ENCODE measurements at places on chromosomes 16 and 17. TPM values are rescaled to one million over a fixed set of nuclear protein-coding genes. Genes with fewer than 3 reads are reported as not detected.

The WFIKKN1 gene
- total RNA-seq, result 1.0 TPM

- peak overlapping the region; percentile 96 for H3K27ac ChIP-seq
- no peaks in the 10 kb centered on the region for H3K36me3 ChIP-seq
- no peaks in the 10 kb centered on the region for H3K27me3 ChIP-seq
Observed at GRCh38 chr16:73059779-73060615, 12.1 kb upstream of the ZFHX3 start.

DNA sequence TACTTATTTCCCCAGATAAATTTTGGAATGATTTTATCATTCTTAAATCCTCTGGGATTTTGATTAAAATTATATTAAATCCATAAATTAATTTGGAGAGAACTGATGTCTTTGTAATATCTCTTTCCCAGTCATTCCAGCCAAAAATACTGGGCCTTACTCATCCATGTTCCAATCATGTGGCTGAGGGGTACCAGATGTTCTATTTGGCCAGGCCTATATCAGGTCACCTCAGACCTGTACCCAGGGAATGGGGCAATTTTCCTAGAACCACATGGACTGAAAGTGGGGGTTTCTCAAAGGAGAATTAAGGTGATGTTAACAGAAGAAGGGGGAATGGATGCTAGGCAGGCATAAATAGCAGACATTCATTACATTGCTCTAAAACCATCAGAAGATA is 7.5 kb downstream of the SNTB2 start:
- peaks cover 5% of the 10 kb centered on the region for H3K4me1 ChIP-seq
- H3K4me3 ChIP-seq, result no peak overlapping the region
- no peak for DNase-seq

GRCh38 chr16:48210747-48211146 is 33.4 kb upstream of the LONP2 start:
- H3K4me1 ChIP-seq, result no peaks in the 10 kb centered on the region
- no peak overlapping the region for H3K4me3 ChIP-seq
- H3K36me3 ChIP-seq, result no peaks in the 10 kb centered on the region
- no peaks in the 10 kb centered on the region for H3K27me3 ChIP-seq
- DNase-seq, result no peak

- no peak for DNase-seq
- no peaks in the 10 kb centered on the region for H3K27me3 ChIP-seq
- no peak overlapping the region for H3K27ac ChIP-seq
- no peak overlapping the region for H3K4me3 ChIP-seq
- H3K4me1 ChIP-seq, result no peaks in the 10 kb centered on the region
- H3K36me3 ChIP-seq, result no peaks in the 10 kb centered on the region
Observed at GRCh38 chr17:42277342-42277712, 1.1 kb upstream of the STAT5B start.

- H3K4me1 ChIP-seq, result no peaks in the 10 kb centered on the region
- no peak overlapping the region for H3K4me3 ChIP-seq
- H3K27ac ChIP-seq, result no peak overlapping the region
- no peaks in the 10 kb centered on the region for H3K36me3 ChIP-seq
- no peak for DNase-seq
- H3K27me3 ChIP-seq, result no peaks in the 10 kb centered on the region
Observed at GRCh38 chr16:68948230-68948910, 105.0 kb downstream of the TANGO6 start.

GRCh38 chr17:17086585-17086984 is 44.3 kb downstream of the MPRIP start:
- no peak overlapping the region for H3K27ac ChIP-seq
- no peaks in the 10 kb centered on the region for H3K4me1 ChIP-seq
- no peak overlapping the region for H3K4me3 ChIP-seq
- H3K27me3 ChIP-seq, result no peaks in the 10 kb centered on the region

The CMC2 gene
- 33.0 TPM for total RNA-seq

GRCh38 chr17:77772899-77773358 is 185.6 kb upstream of the TNRC6C start:
- no peak overlapping the region for H3K27ac ChIP-seq
- no peak for DNase-seq
- no peak overlapping the region for H3K4me3 ChIP-seq

- H3K4me1 ChIP-seq, result no peaks in the 10 kb centered on the region
- no peaks in the 10 kb centered on the region for H3K27me3 ChIP-seq
- no peak overlapping the region for H3K4me3 ChIP-seq
- DNase-seq, result peak; percentile 19
- no peak overlapping the region for H3K27ac ChIP-seq
Observed at GRCh38 chr17:79538291-79538690, 72.6 kb downstream of the RBFOX3 start.

DNA sequence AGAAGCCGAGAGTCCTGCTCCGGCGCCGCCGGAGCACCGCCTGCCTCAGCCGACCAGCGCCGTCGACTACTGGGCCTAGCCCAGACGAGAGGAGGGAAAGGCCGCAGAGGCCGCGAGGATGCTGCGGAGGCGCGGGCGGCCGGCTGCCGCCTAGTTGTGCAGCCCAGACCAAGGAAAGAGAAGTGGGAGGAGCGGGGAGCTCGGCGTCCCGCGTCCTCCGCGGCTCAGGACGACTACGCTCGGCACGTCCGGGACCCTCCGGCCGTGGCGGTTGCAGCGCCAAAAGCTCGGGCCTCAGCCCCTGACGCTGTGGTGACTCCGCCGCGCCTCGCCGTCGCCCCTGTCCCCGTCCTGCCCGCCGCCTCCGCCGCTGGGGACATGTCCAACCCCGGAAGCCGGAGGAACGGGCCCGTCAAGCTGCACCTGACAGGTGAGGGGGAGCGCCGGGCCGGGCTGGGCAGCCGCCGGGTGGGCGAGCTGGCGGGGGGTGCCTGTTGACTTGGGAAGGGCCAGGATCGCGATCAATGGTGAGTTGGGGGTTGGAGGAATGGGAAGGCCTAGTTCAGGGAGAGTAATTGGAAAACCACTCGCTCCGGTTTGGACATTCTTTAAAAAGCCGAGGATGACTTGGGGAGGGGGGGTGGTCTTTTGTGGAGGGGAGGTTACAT is 37.7 kb downstream of the RNF135 start:
- H3K4me1 ChIP-seq, result no peaks in the 10 kb centered on the region
- DNase-seq, result peak; percentile 75
- H3K27ac ChIP-seq, result peak overlapping the region; percentile 87
- no peaks in the 10 kb centered on the region for H3K36me3 ChIP-seq
- H3K4me3 ChIP-seq, result peak overlapping the region; percentile 46
- H3K27me3 ChIP-seq, result no peaks in the 10 kb centered on the region

- H3K4me1 ChIP-seq, result no peaks in the 10 kb centered on the region
- no peak overlapping the region for H3K4me3 ChIP-seq
- no peaks in the 10 kb centered on the region for H3K27me3 ChIP-seq
- H3K27ac ChIP-seq, result no peak overlapping the region
- H3K36me3 ChIP-seq, result no peaks in the 10 kb centered on the region
- no peak for DNase-seq
Observed at GRCh38 chr16:12124742-12125141, 148.2 kb downstream of the SNX29 start.

The SNRNP25 gene
- 11.1 TPM for total RNA-seq

DNA sequence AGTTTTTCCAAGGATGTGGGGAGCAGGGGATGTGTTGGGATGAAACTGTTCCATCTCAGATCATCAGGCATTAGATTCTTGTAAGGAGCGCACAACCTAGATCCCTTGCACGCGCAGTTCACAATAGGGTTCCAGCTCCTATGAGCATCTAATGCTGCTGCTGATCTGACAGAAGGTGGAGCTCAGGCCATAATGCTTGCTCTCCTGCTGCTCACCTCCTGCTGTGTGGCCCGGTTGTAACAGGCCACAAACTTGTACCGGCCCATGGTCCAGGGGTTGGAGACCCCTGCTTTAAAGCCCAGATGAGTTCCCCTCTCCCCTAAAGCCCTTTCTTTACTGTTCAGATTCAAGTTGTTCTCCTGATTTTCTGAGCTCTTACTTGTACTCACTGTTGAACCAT is 44.8 kb downstream of the RNF135 start:
- DNase-seq, result no peak
- H3K27me3 ChIP-seq, result no peaks in the 10 kb centered on the region
- peaks cover 3% of the 10 kb centered on the region for H3K4me1 ChIP-seq
- H3K36me3 ChIP-seq, result no peaks in the 10 kb centered on the region
- no peak overlapping the region for H3K4me3 ChIP-seq

- H3K36me3 ChIP-seq, result no peaks in the 10 kb centered on the region
- peak; percentile 56 for DNase-seq
- H3K4me1 ChIP-seq, result no peaks in the 10 kb centered on the region
- no peak overlapping the region for H3K27ac ChIP-seq
Observed at GRCh38 chr17:82865274-82865673, 25.5 kb upstream of the ZNF750 start.

DNA sequence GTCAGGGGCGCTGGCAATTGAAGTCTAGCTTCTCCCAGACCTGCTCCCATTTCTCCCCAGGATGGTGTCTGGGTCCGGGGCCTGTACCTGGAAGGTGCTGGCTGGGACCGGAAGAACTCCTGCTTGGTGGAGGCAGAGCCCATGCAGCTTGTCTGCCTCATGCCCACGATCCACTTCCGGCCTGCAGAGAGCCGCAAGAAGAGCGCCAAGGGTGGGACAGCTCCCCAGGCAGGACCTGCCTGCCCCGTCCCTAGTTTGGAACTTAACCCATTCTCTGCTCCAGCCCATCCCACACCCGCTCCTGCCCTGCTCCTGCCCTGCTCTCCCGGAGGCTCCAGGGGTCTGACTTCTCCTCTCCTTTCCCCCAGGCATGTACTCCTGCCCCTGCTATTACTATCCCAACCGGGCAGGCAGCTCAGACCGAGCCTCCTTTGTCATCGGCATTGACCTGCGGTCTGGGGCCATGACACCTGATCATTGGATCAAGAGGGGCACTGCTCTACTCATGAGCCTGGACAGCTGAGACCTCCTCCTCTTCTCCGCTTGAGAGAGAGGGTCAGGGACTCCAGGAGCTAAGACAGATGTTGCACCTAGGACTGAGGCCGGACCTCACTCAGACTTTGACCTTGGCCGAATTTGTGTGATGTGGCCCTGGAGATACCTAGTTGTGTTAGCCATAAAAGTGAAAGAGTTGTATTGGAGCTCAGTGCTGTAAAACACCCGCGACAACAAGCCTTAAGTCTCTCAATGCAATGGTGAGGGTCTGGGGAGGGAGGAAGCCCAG is 814 bp upstream of the KDM6B start:
- no peaks in the 10 kb centered on the region for H3K4me1 ChIP-seq
- H3K27me3 ChIP-seq, result no peaks in the 10 kb centered on the region
- no peaks in the 10 kb centered on the region for H3K36me3 ChIP-seq
- no peak overlapping the region for H3K27ac ChIP-seq
- DNase-seq, result no peak

DNA sequence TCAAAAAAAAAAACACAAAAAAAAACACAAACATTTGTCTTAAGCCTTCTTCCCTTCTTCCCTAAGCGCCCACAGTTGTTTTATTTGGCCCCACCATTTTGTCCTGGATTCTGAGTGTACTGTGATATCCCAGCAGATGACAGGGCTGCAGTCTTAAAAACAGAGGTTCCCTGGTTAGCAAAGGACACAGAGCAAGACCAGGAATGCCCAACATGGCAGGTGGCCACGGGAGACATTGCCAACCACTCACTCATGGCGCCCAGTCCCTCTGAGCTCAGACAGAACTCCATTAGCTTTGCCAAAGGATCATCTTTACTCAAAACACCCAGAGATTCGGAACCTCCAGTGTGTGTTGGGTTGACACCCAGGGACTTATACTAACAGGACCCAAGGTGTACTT is 249.3 kb downstream of the MRTFB start:
- peaks cover 1% of the 10 kb centered on the region for H3K4me1 ChIP-seq
- peak; percentile 30 for DNase-seq
- H3K27me3 ChIP-seq, result no peaks in the 10 kb centered on the region
- H3K36me3 ChIP-seq, result no peaks in the 10 kb centered on the region

DNA sequence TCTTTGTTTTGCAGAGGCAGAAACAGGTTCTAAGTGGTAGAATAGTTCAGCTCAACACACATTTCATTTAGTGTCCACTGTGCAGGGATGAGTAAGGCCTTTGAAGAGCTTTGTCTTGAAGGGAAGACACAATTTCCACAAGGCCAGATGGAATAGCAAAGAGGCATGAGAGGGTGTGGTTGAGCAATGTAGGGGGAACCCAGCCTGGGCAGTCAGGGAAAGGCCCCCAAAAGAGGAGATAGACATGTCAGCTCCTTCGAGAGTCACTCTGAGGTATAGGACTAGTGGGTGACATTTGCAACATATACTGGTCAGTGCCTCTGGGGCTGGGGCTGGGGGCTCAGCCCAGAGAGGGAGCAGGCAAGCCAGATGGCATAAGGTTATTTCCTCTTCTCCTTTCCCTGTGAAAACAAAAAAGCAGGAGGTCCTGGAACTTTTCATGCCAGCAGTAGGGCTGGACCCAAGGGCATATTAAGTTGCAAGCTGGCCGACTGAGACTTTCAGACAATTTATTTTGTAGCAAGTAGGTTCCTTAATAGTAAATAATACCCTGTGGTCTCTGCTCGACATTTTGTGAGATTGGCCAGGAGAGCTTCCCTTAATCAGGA is 7.1 kb downstream of the ALKBH5 start:
- peaks cover 6% of the 10 kb centered on the region for H3K4me1 ChIP-seq
- H3K27ac ChIP-seq, result no peak overlapping the region
- no peaks in the 10 kb centered on the region for H3K27me3 ChIP-seq
- no peak for DNase-seq
- no peaks in the 10 kb centered on the region for H3K36me3 ChIP-seq
- H3K4me3 ChIP-seq, result no peak overlapping the region

The TEPSIN gene
- total RNA-seq, result 44.4 TPM

The SLC5A2 gene
- total RNA-seq, result 0.24 TPM

DNA sequence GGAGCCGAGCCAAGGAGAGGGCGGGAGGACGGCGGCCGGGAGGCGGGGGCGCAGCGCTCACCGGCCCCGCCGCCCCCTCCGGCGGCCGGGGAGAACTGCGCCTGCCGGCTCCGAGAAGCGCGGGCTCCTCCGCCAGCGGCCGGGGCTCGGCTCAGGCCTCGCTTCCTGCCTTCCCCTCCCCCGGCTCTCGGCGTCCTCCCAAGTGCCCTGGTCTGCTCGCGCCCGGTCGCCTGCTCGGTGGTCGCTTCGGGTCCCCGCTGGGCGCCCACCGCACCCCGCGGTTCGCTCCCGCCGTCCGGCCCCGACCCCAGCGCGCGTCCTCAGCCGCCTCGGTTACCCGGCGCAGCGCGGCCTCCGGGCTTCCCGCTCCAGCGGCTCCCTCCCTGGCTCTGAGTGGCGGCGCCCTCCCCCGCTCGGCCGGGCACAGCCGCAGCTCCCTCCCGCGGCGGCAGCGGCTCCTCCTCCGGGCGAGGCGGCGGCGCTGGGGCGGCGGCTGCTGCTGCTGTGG is 313 bp downstream of the UBTF start:
- H3K36me3 ChIP-seq, result peaks cover 9% of the 10 kb centered on the region
- peaks cover 2% of the 10 kb centered on the region for H3K4me1 ChIP-seq
- peak overlapping the region; percentile 90 for H3K27ac ChIP-seq
- peak; percentile 89 for DNase-seq
- peak overlapping the region; percentile 90 for H3K4me3 ChIP-seq

The RNF157 gene
- 2.0 TPM for total RNA-seq
